ENCODE measurements at places on chromosomes 11 and 22. TPM values are rescaled to one million over a fixed set of nuclear protein-coding genes. Genes with fewer than 3 reads are reported as not detected.

The DCUN1D5 gene
- total RNA-seq, result 80.5 TPM

The C11orf87 gene
- total RNA-seq, result not detected

The SLN gene
- not detected for total RNA-seq

The PGA5 gene
- total RNA-seq, result not detected

The RAB36 gene
- total RNA-seq, result 1.6 TPM

The TSPAN32 gene
- not detected for total RNA-seq

The HOATZ gene
- not detected for total RNA-seq

The IGSF9B gene
- 0.29 TPM for total RNA-seq

The CCDC73 gene
- total RNA-seq, result not detected

The RFPL3 gene
- not detected for total RNA-seq

The SYT12 gene
- not detected for total RNA-seq

The DAGLA gene
- 5.0 TPM for total RNA-seq

The PDE2A gene
- total RNA-seq, result 93.7 TPM
